ENCODE measurements at places on chromosomes 3 and 15. TPM values are rescaled to one million over a fixed set of nuclear protein-coding genes. Genes with fewer than 3 reads are reported as not detected.

- DNase-seq = no peak
Measured at GRCh38 chr3:14773691-14774128, 45.1 kb upstream of the FGD5 start.

GRCh38 chr3:157922614-157923013 lies 183.6 kb downstream of the SHOX2 start:
- DNase-seq = no peak

Gene TRIM42
- total RNA-seq = not detected

Gene LARP6
- total RNA-seq = 17.5 TPM

Gene SLC6A11
- total RNA-seq = 0.19 TPM

DNA sequence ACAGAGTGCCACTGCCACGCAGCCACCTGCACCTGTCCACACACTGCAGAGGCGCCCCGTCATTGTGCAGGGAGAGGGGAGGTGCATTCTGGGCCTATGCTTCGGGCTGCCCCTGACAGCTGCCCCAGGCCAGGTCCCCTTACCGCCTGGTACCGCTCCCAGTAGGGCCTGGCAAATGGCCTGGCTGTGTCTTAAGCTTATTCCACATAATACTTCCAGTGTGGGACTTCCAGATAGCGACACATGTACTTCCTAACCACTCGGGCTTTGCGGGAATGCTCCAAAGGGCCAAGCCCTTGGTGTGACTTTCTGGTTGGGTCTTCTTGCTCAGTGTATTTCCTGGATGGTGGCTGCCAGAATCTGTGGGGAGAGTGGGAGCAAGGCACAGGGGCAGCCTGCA lies 254.3 kb upstream of the CHRNA7 start:
- DNase-seq = no peak

Gene PLA2G4E
- 0.09 TPM for total RNA-seq

GRCh38 chr3:128805772-128806171 lies 73.6 kb upstream of the ACAD9 start:
- DNase-seq = no peak

Gene GUCA1C
- total RNA-seq = not detected

DNA sequence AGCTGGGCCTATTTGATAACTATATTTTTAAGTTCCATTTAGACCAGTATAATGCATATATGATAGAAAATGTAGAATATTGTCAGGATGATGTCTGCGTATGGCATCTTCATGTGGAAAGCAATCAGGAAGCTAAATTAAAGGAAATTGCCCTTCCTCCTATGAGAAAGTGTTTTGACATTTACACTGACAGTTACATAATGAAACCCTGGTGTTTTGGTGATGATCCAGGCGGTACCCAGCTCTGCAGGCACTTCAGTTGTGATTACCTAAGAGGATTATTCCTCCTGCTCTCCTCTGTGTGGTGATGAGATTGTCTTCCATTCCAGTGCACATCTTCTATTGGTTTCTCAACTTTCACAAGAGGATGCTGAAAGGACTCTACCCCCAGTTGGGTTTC lies 126.5 kb upstream of the MITF start:
- no peak for DNase-seq

Gene ANKRD34C
- total RNA-seq = not detected
